ENCODE measurements at places on chromosomes 12 and 14.
A peak's percentile ranks its signal among the peaks of the same experiment; 100 is the strongest.

DNA sequence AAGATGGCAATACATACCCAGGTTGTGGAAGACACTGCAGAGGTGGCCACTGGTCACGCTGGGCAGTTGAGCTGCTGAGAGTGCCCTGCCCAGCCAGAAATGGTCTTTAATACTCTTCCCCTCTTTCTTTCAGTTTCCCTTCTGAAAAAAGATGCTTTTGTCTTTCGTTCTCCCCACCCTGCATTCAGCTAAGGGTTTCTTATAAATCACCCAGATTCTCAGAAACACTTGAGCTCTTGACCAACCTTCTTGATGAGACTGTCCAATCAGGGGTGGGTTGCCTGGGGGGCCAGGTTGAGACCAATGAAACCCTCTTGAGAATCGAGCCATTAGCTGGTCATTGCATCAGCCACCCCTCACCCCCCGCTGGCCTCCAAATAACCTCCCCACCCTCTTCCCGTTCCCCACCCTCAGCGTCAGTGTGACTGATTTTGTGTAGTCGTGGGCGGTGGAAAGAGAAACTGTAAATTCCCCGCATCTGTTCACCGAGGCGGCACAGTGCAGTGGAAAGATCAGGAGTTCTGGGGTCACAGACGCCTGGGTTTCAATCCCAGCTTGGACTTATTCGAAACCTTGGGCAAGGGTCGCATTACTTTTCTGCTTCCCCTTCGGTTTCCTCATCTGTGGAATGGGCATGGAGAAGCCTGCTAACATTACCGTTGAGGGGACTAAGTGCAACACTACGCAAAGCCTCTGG, 52.3 kb downstream of the SLC25A47 start:
- no peak for DNase-seq

GRCh38 chr12:130924966-130925665, 28.6 kb upstream of the ADGRD1 start:
- DNase-seq: no peak

GRCh38 chr12:104131609-104132008, 6.4 kb downstream of the NFYB start:
- no peak for DNase-seq

- peak; percentile 84 for DNase-seq
These were observed 27.9 kb downstream of the IRF2BPL start for GRCh38 chr14:77000340-77001270.

DNA sequence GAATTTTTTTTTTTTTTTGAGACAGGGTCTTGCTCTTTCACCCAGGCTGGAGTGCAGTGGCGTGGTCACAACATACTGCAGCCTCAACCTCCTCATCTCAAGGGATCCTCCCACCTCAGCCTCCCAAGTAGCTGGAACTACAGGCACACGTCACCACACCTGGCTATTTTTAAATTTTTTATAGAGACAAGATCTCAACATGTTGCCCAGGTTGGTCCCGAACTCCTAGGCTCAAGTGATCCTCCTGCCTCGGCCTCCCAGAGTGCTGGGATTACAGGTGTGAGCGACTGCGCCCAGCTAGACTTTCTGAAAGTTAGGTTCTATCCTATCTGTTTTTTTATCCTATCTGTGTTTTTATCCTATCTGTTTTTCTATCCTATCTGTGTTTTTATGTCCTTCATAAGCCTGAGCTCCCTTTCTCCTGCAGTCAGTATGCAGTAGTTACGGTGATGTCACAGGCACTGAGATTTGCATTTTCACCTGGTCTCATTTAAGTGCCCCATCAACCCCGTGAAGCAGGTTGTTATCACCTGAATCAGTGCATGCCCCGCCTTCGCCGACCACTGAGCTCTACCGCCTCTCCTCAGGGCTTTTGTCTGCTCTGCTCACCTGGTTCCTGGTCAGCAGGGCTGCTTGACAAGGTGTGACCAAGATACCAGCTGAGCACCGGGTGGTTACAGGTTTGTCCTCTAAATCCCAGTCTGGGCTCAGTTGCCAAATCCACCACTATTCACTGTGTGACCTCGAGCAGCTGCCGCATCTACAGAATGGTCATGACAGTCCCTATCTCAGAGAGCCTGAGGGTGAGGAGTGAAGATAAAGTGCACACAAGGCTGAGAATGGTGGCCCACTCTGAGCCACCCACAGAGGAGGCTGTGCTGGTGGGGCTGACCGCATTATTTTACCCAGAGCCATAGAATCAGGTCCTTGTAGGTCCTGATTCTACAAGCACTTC, 33.1 kb downstream of the SYNDIG1L start:
- DNase-seq: no peak

DNA sequence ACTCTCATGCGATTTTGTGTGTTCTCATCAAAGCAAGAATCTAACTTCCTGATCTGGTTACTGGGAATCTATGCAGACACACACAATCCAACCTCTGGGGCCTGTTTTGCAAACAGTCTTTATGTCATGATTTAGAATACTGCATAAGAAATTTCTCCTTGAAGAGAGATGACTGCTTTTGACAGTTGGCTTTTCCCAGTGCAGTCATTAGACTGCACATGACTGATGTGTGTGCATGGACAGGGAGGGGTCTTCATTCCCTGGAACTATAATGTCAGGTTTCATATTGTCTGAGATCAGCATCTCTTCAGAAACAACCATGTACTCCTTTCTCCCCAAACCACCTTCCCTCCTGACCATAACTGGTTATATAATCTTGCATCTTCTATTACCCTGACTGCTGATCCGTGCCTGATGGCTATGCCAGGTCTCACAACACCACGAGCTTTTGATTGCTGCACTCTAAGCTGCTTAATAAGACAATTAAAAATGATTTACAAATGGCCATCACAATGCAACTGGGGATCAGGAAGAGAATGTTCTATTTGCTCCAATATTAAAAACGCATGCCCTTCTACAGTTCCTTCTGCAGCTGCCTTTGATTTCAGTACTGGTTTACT, 995.4 kb downstream of the NRXN3 start:
- no peak for DNase-seq

GRCh38 chr12:68452078-68452715, 120.0 kb upstream of the MDM1 start:
- no peak for DNase-seq

- no peak for DNase-seq
These were observed 91.4 kb downstream of the DRAM1 start for GRCh38 chr12:101968770-101969169.

GRCh38 chr12:47576289-47576945, 129.4 kb downstream of the RPAP3 start:
- no peak for DNase-seq

DNA sequence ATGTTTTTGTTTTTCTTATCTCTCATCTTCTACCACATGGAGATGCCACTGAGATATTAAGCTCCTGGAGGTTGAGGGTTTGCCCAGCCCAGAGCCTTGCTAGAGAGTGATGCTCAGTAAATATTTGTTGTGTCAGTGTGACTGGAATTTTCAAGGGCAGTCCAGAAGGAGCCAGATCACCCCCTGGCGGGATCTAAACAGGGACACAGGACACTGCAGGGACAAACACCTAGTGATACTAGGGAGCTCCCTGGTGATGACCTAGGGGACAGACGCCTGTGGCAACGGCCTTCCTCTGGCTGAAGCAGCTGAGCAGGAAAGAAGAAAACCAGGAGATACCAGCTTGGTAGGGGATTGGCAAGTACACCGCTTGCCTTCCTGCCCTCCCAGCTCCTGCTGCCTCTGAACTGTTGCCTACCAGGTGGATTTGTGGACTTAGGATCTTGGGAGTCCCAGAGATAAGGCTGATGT, 714.4 kb upstream of the TBX3 start:
- DNase-seq: peak; percentile 89

DNA sequence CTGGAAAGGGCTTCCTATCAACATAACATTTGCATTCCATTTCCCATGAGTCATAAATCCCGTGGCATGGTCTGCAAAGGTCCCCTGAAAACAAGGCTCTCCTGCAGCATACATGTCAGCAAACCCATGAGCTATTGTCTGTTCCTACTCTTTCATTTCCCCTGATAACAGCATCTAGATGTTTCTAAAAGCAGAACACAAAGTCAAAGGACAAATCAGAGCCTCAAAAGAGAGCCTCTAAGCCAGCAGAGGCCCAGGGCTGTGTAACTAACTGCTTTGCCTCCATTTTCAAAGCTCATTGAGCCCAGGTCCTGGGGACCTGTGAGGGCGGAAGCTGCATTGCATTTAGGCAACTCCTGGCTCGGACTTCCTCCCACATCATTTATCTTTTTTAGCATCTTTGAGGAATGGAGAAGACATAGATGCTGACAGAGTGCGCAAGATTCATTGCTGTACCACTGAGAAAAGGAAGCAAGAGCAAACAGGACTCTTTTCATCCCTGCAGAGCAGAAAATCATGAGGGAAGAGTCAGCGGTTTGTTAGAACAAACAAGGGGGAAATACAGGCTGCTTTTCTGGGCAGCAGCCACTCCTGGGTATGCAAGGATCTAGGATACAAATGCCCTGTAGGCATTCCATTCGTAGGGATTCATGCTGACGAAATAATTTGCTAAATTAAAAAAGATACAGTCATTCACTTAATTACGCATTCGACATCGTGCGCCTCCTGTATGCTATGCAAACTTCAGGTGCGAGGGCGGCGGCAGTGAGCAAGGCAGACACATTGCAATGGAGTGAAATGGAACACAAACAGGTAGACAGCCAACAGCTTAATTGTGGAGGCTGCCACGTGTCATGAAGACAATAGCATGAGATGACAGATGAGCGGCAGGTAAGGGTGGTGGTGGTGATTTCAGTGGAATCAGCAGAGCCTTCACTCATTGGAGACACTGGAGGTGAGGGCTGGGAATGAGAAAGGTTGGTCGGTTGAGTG, 131.0 kb downstream of the TMEM132D start:
- DNase-seq: no peak

DNA sequence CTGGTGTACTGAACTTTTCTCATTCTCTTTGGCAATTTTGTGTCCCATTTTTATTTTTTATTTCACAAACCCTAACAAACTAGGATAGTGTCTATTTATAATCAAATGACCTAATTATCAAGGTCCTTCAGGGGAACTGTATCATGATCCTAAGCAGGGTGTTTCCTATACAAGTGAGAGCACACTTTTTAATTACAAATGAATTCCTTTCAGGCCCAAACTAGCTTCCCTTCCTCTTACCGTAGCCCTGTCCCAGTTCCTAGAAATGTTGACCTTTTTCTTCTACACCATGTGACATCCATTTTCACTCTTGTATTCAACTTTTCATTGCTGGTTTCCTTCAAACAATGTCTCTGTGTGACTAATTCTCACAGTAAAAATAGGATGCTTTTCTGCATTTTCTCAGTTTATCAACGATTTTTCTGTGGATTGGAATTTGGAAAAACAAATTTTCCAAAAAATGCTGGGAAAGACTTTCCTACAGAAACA, 411.4 kb downstream of the CCDC91 start:
- no peak for DNase-seq

- no peak for DNase-seq
These were observed 6.0 kb upstream of the MYF6 start for GRCh38 chr12:80701388-80701787.

DNA sequence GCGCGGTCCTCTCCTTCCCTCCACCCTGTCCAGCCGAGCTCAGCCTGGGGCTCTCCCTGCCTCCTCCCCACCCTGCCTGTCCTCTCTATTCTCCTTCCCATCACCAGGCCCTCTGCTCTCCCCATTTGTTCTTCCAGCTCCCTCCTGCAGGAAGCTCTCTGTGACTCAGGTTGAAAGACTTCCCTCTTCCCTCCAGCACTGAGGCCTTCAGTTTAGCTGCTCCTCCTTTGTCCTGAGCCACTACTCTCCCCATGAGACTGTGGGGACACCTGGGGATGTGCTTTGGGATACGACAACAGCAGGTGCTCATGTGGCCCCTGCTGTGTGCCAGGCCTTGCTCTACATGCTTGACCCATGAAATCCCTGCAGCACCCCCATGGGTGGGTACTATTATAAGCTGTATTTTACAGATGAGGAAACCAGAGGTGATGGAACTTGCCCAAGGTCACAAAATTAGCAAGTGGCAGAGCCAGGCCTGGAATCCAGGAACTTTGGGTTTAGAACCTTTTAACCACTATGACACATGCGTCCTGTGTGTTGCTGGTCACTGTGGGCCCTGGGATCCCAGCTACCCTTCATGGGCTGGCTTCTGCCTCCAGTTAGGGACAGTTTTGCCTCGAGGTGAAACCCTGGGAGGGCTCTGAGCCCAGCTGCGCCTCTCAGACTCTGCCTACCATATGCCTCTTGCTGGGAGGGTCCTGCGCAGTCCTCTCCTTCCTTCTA, 5.5 kb downstream of the KRT80 start:
- no peak for DNase-seq

GRCh38 chr14:96881713-96882112, 84.5 kb downstream of the VRK1 start:
- no peak for DNase-seq

GRCh38 chr14:73802431-73803188, 49.0 kb upstream of the PTGR2 start:
- DNase-seq: no peak

- no peak for DNase-seq
These were observed 6.4 kb downstream of the STX2 start for GRCh38 chr12:130832561-130833209.

DNA sequence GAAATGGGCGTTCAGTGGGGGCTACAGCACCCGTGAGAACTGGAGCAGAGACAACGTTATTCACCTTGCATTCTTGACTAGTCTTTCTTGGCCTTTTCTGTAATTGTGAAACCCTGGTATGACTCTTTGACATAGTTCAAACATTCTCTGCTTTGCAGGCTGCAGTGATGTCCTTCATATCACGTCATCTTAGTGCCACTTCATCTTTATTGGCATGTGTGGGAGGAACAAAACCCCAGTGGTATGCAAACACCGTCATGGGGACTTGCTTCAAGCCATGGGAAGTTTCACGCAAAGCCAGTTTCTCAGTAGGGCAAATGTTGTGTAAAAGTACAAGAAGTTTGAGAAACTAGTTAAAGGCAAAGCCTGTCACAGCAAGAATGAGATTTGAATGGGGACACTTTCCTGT, 20.2 kb upstream of the DUSP16 start:
- DNase-seq: no peak

DNA sequence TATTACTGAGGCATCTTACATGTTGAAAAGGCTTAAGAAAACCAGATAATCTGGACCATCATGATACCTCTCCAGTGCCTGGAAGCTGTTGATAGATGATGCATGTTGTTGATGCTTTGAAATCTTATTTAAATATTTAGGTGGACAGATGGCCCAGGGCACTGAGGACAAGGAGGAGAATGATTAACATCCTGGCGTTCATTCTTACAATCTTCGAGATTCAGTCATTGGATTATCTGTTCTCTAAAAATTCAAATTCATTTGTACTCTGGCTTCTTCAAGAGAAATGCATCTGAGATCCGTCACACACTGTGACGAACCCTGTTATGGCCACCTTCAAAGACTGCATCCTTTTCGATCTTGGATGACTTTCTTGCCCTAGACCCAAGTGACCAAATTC, 121.3 kb upstream of the IGF1 start:
- DNase-seq: no peak
